Head of caudate nucleus (tissue), 42 donors: ENCODE measurements at places on chromosomes 2 and 18.

DNA sequence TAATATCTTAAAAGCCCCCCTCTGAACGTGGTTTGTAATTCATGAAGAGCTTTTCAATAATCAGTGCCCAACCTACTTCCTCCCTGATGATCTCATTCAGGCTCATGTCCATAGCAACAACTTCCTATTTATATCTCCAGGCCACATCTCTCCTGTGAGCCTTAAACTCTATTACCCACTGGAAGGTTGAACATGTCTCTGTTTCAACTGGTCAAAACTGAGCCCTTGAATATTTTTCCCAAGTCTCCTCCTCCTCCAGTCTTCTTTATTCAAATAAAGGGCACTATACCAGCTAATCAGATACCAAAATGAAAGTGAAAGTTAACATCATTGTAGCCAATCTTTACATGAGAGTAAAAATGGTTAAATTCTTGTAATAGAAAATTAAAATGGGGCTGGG lies 63.7 kb upstream of the ITGA4 start:
- DNase-seq: no peak

GRCh38 chr2:109243526-109244303 lies 114.7 kb downstream of the SH3RF3 start:
- no peak for DNase-seq

GRCh38 chr2:72325592-72326422 lies 178.1 kb upstream of the CYP26B1 start:
- no peak for DNase-seq

GRCh38 chr2:241988146-241988545 lies 118.6 kb downstream of the RTP5 start:
- no peak for DNase-seq

- no peak for DNase-seq
These were observed 116.5 kb downstream of the NCK2 start for GRCh38 chr2:105861200-105861599.

- no peak for DNase-seq
These were observed 1.6 kb upstream of the MAP2 start for GRCh38 chr2:209422191-209422754.

GRCh38 chr2:171788316-171788993 lies 101.2 kb downstream of the DYNC1I2 start:
- no peak for DNase-seq

DNA sequence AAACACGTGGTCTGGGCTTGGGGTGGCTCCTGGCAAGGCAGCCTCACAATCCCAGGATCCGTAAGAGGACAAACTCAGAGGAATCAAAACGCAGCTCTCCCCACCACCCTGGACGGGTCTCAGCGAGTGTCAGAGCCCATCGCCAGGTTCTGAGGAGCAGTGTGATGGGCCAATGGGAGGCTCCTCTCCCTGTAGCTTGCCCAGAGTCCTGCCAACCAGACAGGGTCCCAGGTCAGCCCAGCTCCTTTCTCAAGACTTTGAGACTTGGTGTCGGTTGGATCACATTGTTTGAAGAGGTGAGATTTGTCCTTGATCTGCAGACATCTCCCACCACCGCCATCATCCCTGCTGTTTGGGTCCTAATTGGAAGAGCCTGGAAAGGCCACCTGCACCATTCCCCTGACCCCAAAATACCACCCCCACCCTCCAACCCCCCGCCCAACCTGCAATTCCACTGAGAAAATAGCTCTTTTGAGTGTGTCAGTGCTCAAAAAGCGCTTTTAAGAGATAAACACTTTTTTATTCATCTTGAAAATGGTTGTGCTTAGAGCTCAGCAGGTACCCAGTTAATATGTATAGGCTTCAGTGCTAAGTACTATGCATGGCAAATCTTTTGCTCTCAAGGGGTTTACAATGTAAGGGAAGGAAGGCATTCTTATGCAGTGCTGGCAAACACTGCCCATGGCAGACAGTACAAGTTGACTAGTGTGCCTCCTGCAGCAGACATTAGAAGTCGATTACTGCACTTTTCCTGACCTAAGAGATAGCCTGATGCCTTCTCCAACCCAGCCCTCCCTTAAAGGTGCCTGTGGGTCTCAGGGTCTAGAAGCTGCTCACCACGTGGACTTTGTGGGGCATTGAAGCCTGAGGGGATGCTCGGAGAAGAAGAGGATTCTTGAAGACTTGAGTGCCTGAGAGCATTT lies 50.6 kb downstream of the GLI2 start:
- no peak for DNase-seq

DNA sequence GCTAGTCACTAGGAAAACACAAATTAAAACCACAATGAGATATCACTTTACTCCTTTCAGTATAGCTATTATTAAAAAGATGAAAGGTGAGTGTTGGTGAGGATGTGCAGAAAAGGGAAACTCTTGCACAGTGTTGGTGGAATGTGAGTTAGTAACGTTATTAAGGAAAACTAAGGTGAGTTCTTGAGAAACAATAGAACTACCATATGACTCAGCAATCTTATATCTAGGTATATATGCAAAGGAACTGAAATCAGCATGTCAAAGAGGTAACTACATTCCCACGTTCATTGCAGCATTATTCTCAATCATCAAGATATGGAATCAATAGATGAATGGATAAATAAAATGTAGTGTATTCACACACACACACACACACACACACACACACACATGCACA lies 117.3 kb upstream of the HNMT start:
- no peak for DNase-seq

GRCh38 chr18:31643003-31643402 lies 41.4 kb downstream of the B4GALT6 start:
- DNase-seq: no peak

GRCh38 chr2:19839438-19839837 lies 62.3 kb downstream of the TTC32 start:
- DNase-seq: no peak

- no peak for DNase-seq
These were observed 44.6 kb downstream of the HK2 start for GRCh38 chr2:74878551-74878950.

GRCh38 chr2:24209389-24210105 lies 34.7 kb downstream of the FAM228A start:
- no peak for DNase-seq

- no peak for DNase-seq
These were observed 114.1 kb downstream of the GFPT1 start for GRCh38 chr2:69272803-69273471.

DNA sequence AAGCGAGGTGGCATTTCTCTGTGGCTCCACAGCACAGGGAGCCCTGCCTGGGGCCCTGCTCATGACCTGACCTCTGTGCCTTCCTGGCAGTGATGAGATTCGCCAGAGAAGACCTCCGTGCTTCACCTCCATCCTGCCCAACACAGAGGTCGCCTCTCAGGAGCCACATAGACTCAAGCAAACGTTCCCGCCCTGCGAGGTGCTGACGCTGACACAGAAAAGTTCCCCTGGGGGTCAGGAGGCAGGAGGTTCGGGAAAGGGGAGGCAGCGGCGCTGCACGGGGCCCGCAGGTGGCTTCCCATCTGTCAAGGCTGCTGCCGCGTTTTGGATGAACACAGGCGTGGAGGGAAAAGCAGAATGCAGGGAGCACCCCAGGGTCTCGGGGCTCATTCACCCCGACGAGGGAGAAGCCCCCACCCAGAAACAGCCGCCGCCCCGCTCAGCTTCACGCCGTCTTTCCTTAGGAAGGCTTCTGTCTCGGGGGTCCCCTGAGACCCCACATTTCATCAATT lies 579.6 kb upstream of the SALL3 start:
- DNase-seq: no peak

- DNase-seq: no peak
These were observed 125.1 kb upstream of the MGAT5 start for GRCh38 chr2:134128746-134129145.

DNA sequence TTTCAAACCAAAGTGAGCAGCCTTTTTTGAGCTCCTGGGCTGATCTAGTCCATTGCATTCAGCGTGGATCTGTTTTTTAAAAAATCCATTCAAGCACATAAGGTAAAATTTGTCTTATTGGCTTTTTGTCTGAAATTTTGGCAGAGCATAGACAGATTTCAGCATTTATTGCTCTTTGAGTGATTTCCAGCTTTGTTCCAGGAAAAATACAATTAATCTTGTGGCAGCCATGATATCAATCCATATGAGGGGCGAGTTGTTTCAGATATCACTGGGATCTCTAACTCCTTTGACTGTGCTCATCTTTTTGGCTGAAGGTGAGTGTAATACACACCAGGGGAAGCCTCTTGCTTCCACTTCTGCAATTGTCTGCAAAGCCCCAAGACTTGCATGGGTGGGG lies 523.9 kb downstream of the SLC4A3 start:
- no peak for DNase-seq

DNA sequence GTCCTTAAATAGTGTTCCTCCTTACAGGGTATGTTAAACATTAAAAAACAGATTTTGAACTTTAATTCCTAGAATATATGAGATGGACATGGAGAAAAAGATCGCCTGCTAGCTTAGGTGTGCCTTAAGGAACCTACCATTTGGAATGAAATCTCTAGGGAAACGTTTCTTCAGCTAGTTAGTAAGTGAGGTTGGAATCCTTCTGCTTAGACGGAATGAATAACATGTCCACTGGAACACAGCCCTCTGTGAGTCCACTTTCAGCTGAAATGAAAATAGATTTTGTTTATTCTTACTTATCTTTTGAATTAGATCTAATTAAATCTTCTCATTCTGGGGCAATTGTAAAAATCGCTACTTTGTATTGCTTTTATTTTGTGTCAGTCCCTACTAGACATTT lies 28.4 kb downstream of the NAB1 start:
- DNase-seq: no peak

DNA sequence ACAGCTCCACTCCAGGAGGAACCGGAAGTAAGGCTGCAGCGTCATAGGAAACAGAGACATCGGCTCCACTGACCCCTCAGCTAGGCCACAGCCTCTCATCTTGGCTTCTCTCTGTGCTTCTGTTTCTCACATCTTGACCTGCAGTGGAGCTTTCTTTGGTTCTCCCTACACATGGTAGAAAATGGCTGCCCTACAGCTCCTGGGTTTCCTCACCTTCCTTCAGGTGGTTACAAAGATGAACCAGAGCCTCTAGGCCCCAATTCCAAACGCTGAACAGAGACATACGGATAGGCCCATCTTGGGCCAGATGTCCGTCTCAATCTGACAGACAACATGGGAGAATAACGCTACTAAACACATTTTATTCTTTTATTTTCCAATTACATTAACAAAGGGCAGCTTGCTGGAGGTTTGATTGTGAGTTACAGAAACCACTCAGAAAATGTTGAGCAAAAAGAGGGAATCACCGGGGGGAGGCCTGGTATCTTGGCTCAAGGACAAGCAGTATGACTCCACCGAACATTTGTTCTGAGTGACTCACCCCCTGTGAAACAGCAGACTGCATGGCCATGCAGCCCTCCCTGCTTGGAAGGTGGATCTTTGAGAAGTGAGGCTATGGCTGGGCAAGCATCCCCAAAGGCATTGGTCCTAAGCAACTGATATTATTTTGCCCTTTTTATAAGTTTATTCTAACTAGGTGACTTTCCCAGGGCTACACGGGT lies 303.5 kb downstream of the CDCA7 start:
- DNase-seq: no peak

- DNase-seq: peak; percentile 42
These were observed 773 bp downstream of the MBP start for GRCh38 chr18:77131652-77132368.

- peak; percentile 69 for DNase-seq
These were observed 26.3 kb downstream of the MRPL35 start for GRCh38 chr2:86225581-86225980.

GRCh38 chr2:45909677-45910191 lies 258.3 kb downstream of the PRKCE start:
- DNase-seq: peak; percentile 63

- DNase-seq: no peak
These were observed 312.4 kb upstream of the MC4R start for GRCh38 chr18:60684843-60685513.
